CD8-positive, alpha-beta T cell (primary cell): ENCODE measurements at places on chromosomes 7 and 10.

DNA sequence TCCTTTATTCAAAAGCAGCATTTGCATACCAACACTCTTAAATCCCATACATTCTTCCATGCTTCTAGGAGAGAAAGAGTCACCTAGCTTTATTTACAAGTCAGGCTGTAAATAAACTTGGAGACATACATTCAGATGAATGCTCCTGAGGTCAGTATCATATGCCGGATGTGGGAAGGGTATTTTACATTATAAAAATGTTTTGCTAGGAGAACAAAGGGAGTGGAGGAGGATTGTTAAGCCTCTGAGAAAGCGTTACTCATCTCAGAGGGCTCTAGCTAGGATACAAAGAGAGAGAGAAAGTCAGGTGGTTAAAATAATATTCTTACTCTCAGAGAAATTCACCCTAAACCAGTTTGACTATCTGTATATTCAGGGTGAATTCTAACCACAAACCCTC lies 300.9 kb upstream of the NPSR1 start:
- DNase-seq, result no peak

DNA sequence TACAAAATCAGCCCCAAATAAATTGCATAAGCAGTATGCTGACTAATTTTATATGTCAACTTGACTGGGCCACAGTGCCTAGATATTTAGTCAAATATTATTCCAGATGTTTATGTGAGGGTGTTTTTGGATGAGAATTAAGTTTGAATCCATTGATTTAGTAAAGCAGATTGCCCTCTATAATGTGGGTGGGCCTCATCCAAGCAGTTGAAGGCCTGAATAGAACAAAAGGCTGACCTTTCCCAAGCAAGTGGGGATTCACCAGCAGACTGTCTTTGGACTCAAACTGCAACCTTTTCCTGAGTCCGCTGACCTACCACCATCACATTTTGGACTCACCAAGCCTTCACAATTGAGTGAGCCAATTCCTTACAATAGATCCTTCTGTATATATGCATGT lies 186.4 kb downstream of the ARHGAP12 start:
- no peak for DNase-seq

GRCh38 chr7:110386006-110386405 lies 704.9 kb upstream of the LRRN3 start:
- DNase-seq, result no peak

DNA sequence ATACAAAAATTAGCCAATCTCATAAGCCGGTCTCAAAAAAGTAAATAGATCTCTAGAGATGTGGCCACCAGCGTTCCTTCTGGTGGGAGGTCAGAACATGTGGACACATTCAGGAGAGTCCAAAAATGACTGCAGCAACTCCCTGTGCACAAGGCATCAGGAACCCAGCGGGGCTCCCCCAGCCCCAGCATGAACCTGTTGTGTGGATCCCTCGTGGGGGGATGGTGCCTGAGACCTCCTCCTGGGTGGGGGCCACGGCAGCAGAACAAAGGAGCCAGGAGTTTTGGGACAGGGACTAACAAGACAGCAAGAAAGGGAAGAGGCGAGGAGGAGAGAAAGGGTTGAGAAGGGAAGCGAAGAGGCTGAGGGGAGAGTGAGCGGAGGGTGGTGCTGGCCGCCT lies 121.8 kb downstream of the WDR37 start:
- DNase-seq, result no peak

DNA sequence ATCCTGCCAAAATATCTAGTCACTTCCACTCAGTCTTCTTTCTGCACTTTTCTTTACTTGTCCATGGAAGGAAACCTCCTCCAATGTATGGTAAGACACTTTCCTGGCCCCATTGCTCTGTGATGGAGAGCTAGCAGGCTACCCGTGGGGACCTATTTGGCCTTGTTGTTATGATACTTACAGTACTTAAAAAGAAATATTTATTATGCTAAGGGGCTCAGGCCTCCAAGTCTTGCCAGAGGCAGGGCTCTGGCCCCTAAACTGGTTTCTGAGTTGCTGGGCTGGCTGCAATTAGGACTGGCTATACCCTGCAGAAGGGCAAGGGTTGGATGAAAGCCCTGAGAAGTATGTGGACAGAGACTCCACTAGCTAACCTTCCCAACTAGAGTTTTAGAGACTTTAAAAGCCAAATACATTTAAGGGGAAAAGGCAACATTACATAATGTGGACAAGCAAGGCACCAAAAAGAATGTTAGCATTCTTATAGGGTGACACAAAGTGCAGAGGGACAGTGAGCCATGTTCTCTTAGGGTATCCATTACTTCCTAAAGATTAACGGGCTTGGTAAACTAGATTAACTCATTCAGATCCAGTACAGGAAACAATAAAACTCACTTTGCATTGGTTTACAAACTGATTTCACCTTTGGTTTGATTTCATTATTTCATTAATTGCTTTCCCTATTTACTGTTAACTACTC lies 84.9 kb upstream of the INHBA start:
- DNase-seq, result no peak

DNA sequence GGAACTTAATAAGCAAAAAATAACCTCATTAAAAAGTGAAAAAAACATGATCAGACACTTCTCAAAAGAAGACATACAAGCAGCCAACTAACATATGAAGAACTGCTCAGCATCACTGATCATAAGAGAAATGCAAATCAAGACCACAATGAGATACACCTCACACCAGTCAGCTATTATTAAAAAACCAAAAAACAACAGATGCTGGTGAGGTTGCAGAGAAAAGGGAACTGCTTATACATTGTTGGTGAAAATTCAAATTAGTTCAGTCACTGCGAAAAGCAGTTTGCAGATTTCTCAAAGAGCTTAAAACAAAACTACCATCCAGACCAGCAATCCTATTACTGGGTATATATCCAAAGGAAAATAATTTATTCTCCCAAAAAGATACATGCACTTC lies 513.3 kb downstream of the MDFIC start:
- no peak for DNase-seq

DNA sequence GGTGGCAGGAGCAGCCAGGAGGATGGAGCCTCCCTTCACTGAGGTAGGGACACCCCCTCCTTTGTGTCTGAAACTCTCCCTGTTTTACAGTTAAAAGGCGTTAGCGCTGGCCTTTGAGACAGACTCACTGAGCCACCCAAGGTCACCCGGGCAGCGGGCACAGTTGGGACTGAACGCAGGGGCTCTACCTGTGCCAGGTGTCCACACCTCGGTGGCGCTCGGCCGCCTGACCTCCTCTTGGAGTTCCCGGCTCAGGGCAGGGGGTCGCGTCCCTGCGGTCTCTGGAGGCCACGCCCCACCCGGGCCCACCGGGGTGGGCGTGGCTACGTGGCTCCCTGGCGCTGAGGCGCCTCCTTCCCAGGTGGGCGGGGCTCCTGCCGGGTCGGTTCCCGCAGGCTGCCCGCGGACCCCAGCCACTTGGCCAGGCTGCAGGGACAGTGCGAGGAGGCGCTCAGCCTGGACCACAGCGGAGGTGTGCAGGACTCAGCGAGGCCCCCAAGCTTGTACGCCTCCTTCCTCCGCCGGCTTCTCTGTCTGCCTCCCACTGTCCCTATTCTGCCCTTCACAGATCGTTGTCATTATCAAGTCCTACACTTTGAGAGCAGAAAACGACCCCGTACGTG lies 39.9 kb upstream of the LEP start:
- peak; percentile 15 for DNase-seq

DNA sequence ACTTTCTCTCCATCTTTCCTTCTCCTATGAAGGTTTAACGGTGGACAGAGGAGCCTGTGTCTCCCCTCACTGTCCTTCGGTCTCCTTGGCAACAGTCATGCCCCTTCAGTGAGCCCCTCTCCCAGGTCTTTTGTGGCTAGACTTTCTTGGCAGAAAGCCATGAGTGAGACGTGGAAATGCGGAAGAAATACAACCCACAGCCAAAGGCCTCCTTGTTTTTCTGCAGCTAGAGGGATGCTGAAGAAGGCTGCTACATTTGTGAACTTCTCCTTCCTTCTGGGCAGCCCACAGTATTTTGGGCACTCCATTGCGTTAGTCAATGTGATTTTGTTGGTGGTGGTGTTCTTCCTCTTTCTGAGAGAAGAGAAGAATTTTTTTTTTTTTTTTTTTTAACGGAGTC lies 333.7 kb upstream of the PODXL start:
- DNase-seq, result no peak

GRCh38 chr7:138024343-138024691 lies 22.4 kb upstream of the CREB3L2 start:
- DNase-seq, result no peak

DNA sequence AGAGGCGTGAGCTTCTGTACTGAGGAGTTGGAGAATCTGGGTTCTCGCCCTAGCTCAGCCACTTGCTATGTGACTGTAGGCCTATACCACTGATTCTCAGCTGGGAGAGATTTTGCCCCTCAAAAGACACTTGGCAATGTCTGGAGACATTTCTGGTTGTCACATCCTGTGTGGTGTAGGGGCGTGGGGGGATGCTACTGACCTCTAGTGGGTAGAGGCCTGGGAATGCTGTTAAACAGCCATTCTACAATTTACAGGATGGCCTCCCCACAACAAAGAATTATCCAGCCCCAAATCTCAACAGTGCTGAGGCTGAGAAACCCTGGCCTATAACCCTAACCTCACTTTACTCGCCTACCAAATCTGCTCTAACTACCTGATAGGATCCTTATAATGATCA lies 58.8 kb upstream of the GAD2 start:
- no peak for DNase-seq

DNA sequence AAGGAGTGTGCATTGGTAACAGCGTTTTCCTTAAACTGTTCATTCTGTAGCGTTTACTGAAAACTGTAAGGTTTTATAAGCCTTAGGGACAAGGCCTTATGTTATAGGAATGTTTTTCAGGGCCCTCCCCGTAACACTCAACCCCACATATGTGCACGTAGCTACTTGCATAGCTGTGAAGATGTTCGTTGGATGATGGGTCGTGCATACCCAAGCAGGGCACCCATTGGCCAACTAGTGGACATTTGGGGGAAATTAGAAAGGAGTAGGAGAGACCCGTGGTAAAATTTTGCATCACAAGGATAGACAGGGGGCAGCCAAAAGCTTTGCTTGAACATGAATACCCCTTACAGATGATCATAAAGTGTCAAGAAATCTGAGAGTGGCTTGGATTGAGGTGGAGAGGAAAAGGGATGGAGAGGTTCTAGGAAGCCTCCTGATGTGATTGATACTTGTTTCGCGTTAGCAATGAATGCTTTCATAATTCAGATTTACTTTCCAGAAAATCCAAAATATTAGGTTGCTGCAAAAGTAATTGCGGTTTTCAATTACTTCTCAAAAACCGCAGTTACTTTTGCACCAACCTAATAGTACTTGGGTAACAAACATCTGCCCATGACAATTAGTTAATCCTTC lies 878 bp downstream of the SEC61A2 start:
- DNase-seq, result no peak

- peak; percentile 47 for DNase-seq
Measured at GRCh38 chr7:27576360-27576944, 86.2 kb downstream of the HIBADH start.

DNA sequence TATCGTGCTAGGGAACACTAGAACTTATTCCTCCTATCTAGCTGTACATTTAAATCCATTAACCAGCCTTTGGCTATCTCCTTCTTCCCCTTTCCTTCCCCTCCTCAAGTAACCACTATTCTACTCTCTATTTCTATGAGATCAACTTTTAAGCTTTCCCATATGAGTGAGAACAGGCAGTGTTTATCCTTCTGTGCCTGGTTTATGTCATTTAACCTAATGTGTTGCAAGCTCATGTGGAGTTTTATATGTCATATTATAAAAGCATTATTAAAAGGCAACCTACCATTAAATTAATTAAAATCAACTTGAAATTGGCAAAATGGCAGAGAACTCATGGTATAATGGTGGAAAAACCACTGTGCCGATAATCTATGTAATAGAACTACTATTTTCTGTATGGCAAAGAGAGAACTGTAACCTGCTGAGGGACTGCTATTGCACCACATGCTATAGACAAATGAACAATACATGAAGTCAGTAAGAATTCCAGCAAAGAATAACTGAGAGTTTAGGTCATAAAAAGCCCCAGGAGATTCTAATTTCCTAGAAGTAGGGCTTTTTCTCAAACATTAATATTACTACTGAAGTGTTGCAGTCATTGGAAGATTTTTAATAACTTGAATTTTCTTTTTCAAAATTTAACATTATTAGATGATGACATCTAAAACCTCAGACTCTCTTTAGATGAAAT lies 81.8 kb downstream of the LRRN3 start:
- DNase-seq, result no peak

DNA sequence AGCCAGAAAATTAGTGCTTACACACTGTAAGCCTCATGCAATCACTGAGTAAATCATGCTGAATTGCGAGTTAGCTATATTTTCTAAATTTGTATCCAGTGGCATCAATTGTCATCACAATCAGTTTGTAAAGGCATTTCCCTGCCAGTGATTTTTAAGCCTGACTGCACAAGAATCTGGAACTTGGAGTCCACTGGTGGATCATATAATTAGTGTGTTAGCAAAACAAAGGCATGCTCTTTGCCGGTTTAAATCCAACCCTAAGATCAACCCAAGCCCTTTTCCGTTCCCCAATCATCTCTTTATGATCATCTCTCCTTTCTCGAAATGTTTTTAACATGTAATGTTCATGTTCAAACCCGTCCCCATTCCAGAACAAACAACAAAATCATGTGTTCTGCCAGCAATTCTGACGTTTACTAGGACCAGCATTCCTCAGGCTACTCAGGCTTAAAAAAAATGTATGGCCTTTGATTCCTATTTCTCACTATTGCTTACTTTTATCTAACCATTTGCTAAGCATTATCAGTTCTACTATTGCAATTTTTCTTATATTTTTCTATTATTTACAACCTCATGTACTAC lies 649.2 kb downstream of the SORCS1 start:
- no peak for DNase-seq

GRCh38 chr7:104275900-104276299 lies 52.5 kb upstream of the LHFPL3 start:
- DNase-seq, result no peak

GRCh38 chr10:53839440-53840039 lies 961.5 kb downstream of the PCDH15 start:
- DNase-seq, result no peak

DNA sequence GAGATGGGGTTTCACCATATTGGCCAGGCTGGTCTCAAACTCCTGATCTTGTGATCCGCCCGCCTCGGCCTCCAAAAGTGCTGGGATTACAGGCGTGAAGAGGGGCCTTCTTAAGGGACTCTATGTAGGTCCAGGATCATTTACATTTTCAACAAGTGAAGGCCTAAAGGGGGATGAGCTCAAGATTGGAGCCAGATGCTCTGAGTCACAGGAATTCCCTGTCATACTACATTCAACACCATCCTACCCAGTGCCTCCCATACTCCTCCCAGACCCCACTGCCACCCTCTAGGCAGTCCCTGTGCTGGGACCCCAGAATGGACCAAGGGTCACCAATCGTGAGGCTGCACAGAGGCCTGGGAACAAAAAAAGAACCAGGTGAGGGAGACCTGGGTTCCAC lies 29.9 kb downstream of the CYTH3 start:
- no peak for DNase-seq
